ENCODE measurements at places on chromosomes 7 and 10.

DNA sequence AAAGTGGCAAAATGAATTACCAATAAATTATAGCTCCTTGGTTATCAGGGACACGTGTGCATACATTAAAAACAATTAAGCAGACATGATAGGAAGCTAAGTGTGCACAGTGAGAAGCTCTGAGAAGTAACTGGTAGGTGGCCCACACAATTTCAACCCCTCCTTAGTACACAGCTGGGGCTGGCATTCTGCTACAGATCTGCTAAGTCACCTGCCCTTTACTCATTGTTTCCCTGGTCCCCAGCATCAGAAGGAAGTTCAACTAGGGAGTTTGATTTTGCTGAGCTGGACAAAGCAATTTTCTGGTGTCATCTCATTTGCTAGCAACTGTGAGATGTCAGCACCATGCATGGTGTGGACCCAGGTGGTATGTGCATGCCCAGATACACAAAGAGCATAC, 424.1 kb upstream of the NPVF start:
- no peak for DNase-seq

DNA sequence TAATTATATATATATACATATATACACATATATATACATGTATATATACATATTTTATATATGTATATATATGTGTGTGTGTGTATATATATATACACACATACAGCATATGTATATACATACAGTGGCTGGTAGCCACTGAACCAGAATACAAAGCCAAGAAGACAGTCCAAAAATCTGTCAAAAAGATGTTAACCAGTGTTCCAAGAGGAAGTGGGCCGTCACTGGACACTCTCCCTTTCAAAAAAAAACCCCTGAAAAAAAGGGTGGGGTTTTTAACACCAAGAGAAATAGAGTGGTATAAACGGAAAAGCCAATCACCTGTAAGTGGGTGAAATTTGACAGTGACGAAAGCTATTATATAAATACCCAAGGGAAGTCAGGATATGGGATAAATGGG, 31.1 kb upstream of the C1GALT1 start:
- no peak for DNase-seq

GRCh38 chr10:86210416-86210815, 156.2 kb downstream of the GRID1 start:
- no peak for DNase-seq

DNA sequence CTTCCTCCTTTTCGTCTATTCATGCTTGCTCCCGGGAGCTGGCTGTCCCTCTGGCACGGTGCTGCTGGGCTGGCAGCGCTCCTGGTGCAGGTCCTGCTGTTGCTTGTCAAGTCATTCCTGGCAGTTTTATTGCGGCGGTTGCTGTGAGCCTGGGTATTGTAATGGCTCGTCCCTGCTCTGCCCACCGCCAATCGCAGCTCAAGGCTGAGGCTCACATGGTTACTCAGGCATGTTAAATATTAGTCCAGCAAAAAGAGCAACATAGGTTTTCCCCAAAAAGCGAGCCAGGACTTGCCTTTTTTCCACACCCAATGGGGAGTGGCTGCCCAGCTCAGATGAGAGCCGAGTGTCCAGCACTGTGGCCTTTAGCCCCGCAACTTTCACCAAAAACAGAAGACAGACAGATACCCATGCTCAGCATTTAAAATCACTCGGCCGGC, 492.9 kb upstream of the FOXK1 start:
- no peak for DNase-seq

DNA sequence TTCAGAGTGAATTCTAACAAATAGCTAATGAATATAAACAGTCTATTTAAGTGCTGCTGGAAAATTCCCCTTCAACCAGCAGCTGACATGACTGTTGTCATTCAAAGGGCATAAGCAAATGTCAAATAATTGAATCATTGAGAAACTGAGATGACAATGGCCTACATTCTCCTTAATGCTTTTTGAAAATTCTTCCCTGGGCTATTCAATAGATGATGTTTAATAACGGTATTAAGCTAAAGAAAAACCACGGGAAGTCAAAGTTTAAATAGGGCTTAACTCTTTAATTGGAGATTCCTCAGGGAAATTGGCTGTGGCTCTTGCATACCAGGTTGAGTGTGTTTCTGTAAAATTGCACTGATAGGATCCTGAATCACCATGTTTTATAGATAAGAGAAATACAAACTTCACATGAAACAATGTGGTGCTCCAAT, 77.0 kb downstream of the ARL4A start:
- DNase-seq, result no peak

Data from activated CD8-positive, alpha-beta T cell treated with anti-CD3 and anti-CD28 coated beads for 36 hours (primary cell).